ENCODE measurements at places on chromosomes 1 and 21.

DNA sequence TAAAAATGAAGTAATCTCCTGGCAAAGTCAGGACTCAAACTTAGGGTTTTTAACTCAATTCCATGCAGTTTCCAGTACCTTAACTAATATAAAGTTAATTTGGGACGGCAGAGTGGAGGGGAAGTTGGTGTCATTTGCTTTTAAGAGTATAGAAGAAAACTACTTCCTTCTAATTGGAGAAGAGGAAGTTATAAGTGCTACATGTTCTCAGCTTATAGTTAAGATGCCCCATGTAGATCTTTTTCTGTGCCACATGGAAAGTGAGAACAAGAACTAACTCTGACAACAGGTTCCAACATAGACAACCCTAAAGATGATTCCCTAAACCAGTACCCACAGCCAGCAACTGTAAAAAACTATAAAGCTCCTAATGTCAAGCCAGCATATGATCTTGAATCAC, 11.5 kb downstream of the RRAGC start:
- DNase-seq = no peak

DNA sequence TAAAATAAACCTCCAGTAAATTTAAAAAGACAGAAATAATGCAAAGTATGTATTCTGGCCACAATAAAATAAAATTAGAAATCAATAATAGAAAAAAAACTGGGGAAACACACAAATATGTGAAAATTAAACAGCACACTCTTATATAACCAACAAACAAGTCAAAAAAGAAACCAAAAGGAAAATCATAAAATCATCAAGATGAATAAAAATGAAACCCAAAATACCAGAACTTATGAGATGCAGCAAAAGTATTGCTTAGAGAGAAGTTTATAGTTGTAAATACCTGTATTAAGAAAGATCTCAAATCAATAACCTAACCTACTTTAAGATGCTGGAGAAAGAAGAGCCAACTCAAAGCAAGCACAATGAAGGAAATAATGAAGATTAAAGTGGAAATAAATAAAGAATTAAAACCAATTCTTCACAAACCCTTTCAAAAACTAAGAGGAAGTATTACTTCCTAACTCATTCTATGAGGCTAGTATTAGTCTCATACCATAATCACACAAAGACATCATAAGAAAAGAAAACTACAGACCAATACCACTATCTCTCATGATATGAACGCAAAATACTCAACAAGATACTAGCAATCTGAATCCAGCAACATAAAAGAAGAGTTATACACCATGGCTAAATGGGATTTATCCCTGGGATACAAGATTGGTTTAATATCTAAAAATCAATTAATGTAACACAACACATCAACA, 6.4 kb upstream of the KRTAP10-3 start:
- no peak for DNase-seq

- peak; percentile 50 for DNase-seq
Observed at GRCh38 chr1:9100471-9101043, 28.3 kb downstream of the GPR157 start.

- DNase-seq = peak; percentile 35
Observed at GRCh38 chr1:966704-967300, 520 bp downstream of the PLEKHN1 start.

DNA sequence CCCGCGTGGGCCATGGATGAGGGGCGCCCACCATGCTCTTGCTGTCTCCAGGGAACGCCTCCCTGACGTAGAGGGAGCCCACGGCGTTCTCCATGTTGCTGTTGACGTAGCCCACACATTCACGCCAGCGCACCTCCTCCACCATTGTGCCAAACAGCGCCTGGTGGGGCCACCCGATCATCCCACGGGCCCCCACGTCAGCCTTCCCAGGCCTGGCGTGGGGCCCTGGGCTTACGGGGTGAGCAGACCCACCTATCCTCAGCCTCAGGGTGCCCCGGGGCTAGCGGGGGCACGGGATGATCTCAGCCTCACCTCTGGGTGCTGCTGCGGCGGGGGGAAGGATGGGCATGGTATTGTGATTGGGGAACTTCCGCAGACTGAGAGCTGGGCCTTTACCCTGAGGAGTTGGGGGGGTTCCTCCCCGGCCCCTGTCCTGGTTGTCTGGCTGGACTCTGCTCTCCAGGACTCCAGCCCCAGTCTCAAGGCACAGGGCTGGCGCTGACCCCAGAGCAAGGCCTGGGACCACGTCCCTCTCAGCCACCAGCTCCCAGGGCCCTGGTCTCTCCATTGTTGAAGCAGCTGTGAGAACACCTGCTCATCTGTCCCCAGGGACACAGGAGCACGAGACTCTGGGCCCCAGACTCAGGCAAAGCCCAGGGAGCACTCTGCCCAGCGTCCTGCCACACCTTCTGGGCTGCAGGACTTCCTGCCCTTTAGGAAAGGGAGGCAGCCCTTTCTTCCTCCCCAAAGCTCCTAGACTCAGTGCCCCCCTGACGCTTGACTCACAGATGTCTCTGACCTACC, 10.2 kb downstream of the PRXL2B start:
- DNase-seq = no peak

GRCh38 chr21:16473988-16474387, 744.2 kb downstream of the USP25 start:
- DNase-seq = peak; percentile 62

DNA sequence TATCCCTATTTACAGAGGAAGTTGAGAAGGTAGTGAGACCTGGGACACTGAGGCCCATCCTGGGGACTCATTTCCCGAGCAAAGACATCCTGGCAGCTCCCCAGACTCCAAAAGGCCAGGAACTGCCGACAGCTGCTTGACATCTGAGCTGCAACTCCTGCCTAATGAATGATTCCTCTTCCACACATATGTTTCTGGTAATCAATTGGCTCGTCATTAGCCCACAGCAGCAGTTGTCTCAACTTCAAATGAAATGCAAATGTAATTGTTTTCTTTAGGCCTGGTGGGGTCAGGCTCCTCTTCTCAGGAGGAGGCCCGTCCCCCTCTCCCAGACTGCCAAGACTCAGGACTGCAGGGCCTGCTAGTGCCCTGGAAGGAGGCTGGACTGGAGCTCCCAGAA, 61.8 kb upstream of the DISP3 start:
- no peak for DNase-seq

- DNase-seq = no peak
Observed at GRCh38 chr1:9316080-9316444, 23.4 kb downstream of the SPSB1 start.

DNA sequence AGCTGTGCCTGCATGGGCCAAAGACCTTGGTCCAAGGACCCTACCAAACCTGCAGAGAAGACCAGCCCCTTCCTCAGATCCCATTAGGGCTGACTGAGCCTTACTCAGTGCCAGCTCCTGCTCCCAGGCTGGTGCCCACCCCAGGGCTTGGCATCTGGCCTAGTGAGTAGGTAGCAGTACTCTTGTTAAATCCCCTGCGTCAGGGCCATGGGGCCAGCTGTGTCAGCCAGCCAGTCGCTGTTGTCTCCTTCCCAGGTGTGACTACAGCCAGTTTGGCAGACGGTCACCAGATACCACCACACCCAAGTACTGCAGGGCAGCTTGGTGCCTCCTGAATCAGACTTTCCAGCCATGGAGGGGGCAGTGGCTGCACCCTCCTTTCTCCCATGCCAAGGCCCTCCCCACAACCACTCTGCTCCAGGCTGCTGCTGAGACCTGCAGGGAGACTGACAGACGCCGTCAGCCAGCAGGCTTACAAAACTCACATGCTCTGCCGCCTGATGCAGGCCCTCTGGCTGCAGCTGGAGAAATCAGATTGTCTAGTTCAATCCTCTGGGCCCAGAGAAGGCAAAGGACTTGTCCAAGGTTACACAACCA, 3.0 kb downstream of the TENT5B start:
- no peak for DNase-seq

- peak; percentile 49 for DNase-seq
Observed at GRCh38 chr1:41925712-41926111, 7.0 kb upstream of the HIVEP3 start.

- DNase-seq = no peak
Observed at GRCh38 chr1:191752342-191752741, 405.9 kb upstream of the RGS18 start.
